ENCODE measurements at places on chromosomes 12 and 14. TPM values are rescaled to one million over a fixed set of nuclear protein-coding genes. Genes with fewer than 3 reads are reported as not detected.

DNA sequence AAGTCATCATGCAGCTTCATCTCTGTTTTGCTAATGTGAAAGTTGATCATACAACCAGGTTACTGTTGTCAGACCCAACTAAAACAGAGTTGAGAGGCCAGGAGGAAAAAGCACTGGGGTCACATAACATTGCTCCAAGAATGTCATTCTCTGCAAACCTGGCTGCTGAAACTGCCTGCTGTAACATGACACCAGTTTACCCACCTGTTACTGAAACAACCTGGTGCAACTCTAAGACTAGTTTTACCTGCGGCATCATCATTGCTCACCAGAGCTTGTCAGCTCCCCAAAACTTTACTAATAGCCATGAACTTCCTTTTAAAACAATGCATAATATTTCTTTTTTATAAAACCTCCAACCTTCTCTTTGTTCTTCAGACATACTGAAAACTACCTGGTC lies 30.7 kb upstream of the DEGS2 start:
- no peak overlapping the region for H3K27ac ChIP-seq
- no peaks in the 10 kb centered on the region for H3K36me3 ChIP-seq
- no peak overlapping the region for H3K4me3 ChIP-seq
- no peak for DNase-seq

DNA sequence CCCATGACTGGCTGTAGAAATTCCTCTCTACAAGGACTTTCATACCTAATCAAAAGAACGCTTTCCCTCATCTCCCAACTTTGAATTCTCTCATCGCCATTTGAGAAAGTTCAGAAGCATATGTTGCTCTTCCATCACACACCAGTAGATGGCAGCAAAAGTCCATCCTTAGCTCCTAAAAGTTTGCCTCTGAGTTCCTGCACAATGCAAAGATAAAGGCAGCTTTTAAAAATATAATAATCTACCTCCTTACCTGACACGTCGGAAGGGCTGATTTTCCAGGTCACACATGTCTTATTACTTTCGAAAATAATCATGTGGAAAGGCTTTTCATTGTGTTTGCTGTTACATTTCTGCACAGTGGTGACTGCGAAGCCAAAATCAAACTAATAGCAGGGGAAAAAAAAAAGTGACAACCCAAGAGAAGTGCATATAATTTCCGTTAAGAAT lies 456.7 kb upstream of the SEL1L start:
- peak; percentile 20 for DNase-seq
- H3K4me3 ChIP-seq, result no peak overlapping the region
- no peaks in the 10 kb centered on the region for H3K36me3 ChIP-seq
- no peaks in the 10 kb centered on the region for H3K4me1 ChIP-seq
- H3K27me3 ChIP-seq, result no peaks in the 10 kb centered on the region

GRCh38 chr12:80299219-80299618 lies 144.8 kb upstream of the PTPRQ start:
- H3K4me1 ChIP-seq, result no peaks in the 10 kb centered on the region
- H3K27me3 ChIP-seq, result no peaks in the 10 kb centered on the region
- no peaks in the 10 kb centered on the region for H3K36me3 ChIP-seq
- H3K27ac ChIP-seq, result no peak overlapping the region
- no peak for DNase-seq

DNA sequence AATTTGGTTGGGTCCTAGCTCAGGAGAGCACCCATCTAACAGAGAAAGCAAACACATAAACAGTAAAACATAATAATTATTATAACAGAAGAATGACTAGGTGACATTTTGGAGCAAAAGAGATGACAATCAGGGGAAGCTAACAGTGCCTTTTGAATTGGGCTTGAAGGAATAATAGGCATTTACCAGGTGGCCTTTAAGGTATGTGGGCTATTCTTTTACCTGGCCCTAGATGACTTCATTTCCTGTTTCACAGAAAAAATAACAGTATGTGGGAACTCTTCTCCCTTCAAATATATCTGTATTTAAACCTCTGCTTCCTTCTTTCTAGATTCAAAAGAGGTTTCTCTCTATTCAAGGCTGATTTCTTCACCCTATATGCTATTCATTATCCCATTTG lies 3.8 kb downstream of the IRAK4 start:
- H3K4me3 ChIP-seq, result no peak overlapping the region
- no peak for DNase-seq
- peaks cover 23% of the 10 kb centered on the region for H3K4me1 ChIP-seq
- H3K27ac ChIP-seq, result no peak overlapping the region

DNA sequence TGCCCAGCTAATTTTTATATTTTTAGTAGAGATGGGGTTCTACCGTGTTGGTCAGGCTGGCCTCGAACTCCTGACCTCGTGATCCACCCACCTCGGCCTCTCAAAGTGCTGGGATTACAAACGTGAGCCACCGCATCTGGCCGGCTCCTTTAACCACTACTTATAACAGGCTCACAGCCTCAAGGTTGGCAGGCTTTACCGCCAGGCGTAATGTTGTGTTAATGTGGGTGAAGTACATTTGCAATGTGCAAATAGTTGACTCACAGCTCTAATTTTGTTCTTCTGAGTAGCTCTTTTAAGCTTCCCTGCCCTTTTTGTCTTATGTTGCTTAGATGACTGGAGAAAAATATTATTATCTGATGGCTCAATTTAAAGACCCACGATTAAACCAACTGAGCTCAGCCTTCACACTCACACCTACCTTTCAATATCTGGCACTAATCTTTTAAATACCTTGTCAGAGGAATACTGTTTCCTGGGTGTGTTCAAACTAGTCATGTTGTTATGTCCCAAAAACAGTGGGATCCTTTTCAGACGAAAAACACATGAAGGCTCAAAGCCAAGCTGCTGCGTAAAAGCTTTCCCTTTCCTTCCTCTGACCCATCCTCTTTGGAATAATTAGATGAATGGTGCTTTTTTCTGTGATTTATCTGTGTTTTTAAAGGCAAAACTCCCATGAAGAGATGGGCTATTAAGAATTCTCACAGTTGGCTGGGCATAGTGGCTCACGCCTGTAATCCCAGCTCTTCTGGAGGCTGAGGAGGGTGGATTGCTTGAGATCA lies 57.2 kb upstream of the USP44 start:
- no peak overlapping the region for H3K4me3 ChIP-seq
- DNase-seq, result no peak
- H3K4me1 ChIP-seq, result no peaks in the 10 kb centered on the region

GRCh38 chr12:42565633-42566032 lies 23.9 kb downstream of the PRICKLE1 start:
- DNase-seq, result no peak
- H3K27ac ChIP-seq, result no peak overlapping the region
- H3K36me3 ChIP-seq, result no peaks in the 10 kb centered on the region
- H3K27me3 ChIP-seq, result no peaks in the 10 kb centered on the region
- H3K4me1 ChIP-seq, result no peaks in the 10 kb centered on the region

GRCh38 chr12:2319737-2320506 lies 267.1 kb downstream of the CACNA1C start:
- no peak for DNase-seq
- H3K27me3 ChIP-seq, result no peaks in the 10 kb centered on the region
- no peak overlapping the region for H3K4me3 ChIP-seq
- no peaks in the 10 kb centered on the region for H3K36me3 ChIP-seq

DNA sequence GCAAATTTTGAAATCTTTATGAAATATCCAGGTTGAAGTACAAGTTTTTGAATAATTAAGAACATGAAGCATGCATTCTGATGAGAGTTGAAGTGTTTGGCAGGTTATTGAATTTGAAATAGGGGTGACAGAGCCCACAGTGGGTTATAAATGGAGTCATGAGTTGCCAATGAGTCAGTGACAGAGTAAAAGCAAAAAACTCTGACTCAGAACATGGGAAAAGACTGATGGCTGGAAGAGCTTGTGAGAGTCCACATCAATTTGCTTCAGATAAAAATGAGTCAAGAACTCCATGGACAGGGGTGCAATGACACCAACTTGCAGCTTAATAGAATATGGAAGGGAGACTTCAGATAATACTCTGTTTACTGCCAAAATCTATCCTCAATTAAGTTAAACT lies 105.3 kb downstream of the SLC6A15 start:
- no peaks in the 10 kb centered on the region for H3K27me3 ChIP-seq
- DNase-seq, result no peak
- H3K4me1 ChIP-seq, result no peaks in the 10 kb centered on the region
- no peak overlapping the region for H3K27ac ChIP-seq
- no peaks in the 10 kb centered on the region for H3K36me3 ChIP-seq

DNA sequence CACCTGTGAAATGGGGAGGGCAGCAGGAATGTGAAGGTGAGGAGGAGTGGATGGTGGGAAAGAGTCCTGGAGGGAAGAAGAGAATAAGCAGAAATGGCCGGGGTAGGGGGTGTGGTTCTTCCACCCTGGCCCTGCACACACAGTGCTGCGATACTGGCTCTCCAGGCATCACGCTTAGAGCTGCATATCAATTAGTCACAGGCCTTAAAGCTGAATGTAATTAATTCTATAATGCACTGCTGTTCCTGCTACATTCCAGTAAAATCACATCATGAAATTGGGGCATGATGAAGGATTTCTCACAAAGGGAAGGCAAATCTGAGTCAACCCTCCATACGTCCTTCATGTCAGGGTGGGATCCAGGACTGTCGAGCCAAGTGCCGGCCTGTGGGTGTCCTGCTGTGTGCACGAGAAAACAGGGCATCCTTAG lies 566.1 kb downstream of the BCL11B start:
- H3K27ac ChIP-seq, result no peak overlapping the region
- peaks cover 19% of the 10 kb centered on the region for H3K4me1 ChIP-seq
- H3K4me3 ChIP-seq, result no peak overlapping the region
- no peak for DNase-seq
- no peaks in the 10 kb centered on the region for H3K36me3 ChIP-seq

GRCh38 chr14:88023658-88024187 lies 18.8 kb downstream of the GPR65 start:
- no peak overlapping the region for H3K4me3 ChIP-seq
- no peaks in the 10 kb centered on the region for H3K36me3 ChIP-seq
- DNase-seq, result no peak
- peaks cover 10% of the 10 kb centered on the region for H3K4me1 ChIP-seq
- H3K27me3 ChIP-seq, result no peaks in the 10 kb centered on the region
- no peak overlapping the region for H3K27ac ChIP-seq

DNA sequence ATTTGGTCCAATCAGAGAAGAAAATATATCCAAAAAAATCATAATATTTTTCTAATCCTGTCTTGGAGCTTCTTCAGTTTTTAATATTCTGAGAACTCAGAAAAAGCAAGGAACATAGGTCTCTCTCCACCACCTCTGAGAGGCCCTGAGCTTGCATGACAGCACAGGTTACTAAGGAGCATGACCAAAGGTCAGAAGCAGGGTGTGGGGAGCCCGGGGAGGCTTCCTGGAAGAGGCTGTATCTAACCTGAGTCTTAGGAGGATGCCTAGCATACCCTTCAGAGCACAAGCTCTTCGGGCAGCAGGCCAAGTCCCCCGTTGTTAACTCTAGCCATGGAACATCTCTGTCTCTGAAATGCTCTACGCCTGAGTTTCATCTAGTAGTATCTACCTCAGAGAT lies 15.7 kb upstream of the STON2 start:
- no peaks in the 10 kb centered on the region for H3K36me3 ChIP-seq
- DNase-seq, result no peak
- H3K4me1 ChIP-seq, result no peaks in the 10 kb centered on the region
- H3K27me3 ChIP-seq, result no peaks in the 10 kb centered on the region

DNA sequence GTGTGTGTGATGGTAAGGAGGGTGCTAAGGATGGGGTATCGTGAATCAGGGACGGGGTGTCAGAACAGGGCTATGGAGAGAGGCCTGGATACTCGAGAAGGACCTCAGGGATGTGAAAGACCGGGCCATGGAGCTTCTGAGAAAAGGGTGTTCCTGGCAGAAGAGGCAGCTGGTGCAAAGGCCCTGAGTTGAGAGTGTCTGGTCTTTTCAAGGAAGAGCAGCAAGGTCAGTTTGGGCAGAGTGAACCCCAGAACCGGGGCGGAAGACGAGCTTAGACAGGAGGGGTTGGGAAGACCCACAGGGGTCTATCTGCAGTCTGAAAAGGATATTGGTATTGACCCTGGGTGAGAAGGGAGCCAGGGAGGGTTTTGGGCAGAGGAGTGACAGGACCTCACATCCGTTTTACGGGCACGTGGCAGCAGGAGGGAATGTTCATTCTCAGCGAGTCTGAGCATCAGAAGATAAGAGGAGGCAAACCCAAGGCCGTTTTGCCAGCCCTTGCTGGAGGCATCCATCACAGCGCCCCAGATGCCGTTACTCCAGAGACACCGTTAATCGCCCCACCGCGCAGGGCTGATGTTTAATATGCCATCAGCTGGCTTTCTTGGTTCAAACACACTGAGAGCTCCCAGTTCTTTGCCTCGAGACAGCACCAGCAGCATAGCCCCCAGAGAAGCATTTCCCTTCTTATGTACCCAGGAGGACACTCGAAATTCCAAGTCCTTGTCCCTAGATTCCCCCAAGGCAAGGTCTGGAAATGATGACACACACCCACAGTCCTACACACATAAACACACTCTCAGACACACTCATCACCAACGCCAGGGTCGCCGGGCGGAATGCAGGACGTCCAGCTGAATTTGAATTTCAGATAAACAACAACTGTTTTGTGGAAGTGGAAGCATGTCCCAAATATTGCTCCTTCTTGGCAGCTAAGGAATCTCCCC lies 41.4 kb upstream of the EML1 start:
- H3K4me1 ChIP-seq, result no peaks in the 10 kb centered on the region
- no peak for DNase-seq
- no peak overlapping the region for H3K27ac ChIP-seq
- no peaks in the 10 kb centered on the region for H3K36me3 ChIP-seq

GRCh38 chr12:23426328-23426727 lies 523.1 kb downstream of the SOX5 start:
- DNase-seq, result no peak
- no peaks in the 10 kb centered on the region for H3K36me3 ChIP-seq
- no peaks in the 10 kb centered on the region for H3K4me1 ChIP-seq
- no peaks in the 10 kb centered on the region for H3K27me3 ChIP-seq
- no peak overlapping the region for H3K27ac ChIP-seq
- no peak overlapping the region for H3K4me3 ChIP-seq

GRCh38 chr14:96135285-96135684 lies 69.4 kb upstream of the BDKRB2 start:
- DNase-seq, result no peak
- H3K4me1 ChIP-seq, result no peaks in the 10 kb centered on the region
- no peak overlapping the region for H3K4me3 ChIP-seq
- no peaks in the 10 kb centered on the region for H3K27me3 ChIP-seq

GRCh38 chr12:75571204-75571603 lies 59.8 kb upstream of the KRR1 start:
- no peak for DNase-seq
- H3K36me3 ChIP-seq, result no peaks in the 10 kb centered on the region
- H3K4me1 ChIP-seq, result no peaks in the 10 kb centered on the region
- H3K4me3 ChIP-seq, result no peak overlapping the region
- no peak overlapping the region for H3K27ac ChIP-seq

Gene SRRM4
- total RNA-seq, result under 0.01 TPM

Gene RAD9B
- 1.0 TPM for total RNA-seq

Gene CEBPE
- total RNA-seq, result 2.5 TPM

Gene ACOT4
- 0.76 TPM for total RNA-seq

Gene VWF
- 6.7 TPM for total RNA-seq

Gene GPX2
- 1.5 TPM for total RNA-seq

Gene LGR5
- 0.42 TPM for total RNA-seq

Gene SHMT2
- 63.1 TPM for total RNA-seq
